ENCODE measurements at places on chromosomes 6 and 20. TPM values are rescaled to one million over a fixed set of nuclear protein-coding genes. Genes with fewer than 3 reads are reported as not detected.

Gene NELFE
- 109 TPM for total RNA-seq

GRCh38 chr20:41048461-41049301 lies 20.1 kb downstream of the TOP1 start:
- H3K27me3 ChIP-seq = no peaks in the 10 kb centered on the region
- H3K27ac ChIP-seq = peak overlapping the region; percentile 40
- H3K36me3 ChIP-seq = no peaks in the 10 kb centered on the region
- no peak overlapping the region for H3K4me3 ChIP-seq

GRCh38 chr20:64165866-64166600 lies 1.8 kb downstream of the MYT1 start:
- no peaks in the 10 kb centered on the region for H3K36me3 ChIP-seq
- H3K27ac ChIP-seq = no peak overlapping the region
- H3K4me3 ChIP-seq = no peak overlapping the region
- H3K27me3 ChIP-seq = no peaks in the 10 kb centered on the region

DNA sequence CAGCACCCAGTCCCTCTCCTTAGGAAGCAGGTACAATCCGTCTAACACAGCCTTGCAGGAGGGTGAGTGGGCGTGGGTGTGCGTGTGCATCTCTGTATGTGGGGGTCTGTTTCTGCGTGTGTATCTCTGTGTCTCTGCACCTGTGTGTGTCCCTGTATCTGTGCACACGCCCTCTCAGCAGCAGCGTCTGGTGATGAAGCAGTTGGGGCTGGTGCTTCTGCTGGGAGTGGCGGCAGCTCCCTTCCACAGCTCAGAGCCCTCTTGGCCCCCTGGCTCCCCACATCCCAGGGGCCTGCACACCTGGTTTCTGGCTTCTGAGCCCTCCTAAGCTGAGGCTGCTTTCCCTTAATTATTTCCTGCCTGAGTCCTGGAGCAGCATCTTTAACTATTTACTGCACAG lies 49.5 kb upstream of the CCDC167 start:
- no peak overlapping the region for H3K4me3 ChIP-seq
- no peaks in the 10 kb centered on the region for H3K4me1 ChIP-seq
- no peaks in the 10 kb centered on the region for H3K27me3 ChIP-seq

DNA sequence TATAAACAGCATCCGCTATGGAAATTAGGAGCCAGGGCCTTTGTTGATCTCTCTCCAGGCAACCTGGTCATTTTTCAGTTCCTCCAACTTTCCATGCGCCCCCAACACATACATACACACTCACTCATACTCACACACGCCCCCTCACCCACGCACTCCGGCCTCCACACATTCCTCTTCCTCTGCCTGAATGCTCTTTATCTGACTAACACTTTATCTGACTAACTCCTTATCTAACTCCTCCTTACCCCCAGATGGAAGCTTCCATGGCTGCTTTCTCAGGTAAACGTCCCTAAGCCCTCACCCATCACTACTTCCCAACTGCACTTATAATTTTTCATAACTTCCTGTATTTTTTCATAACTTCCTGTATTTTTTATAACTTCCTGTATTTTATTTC lies 17.4 kb downstream of the CASS4 start:
- H3K27me3 ChIP-seq = no peaks in the 10 kb centered on the region
- H3K4me3 ChIP-seq = no peak overlapping the region
- DNase-seq = no peak
- H3K36me3 ChIP-seq = no peaks in the 10 kb centered on the region
- no peak overlapping the region for H3K27ac ChIP-seq
- H3K4me1 ChIP-seq = no peaks in the 10 kb centered on the region

- H3K27ac ChIP-seq = no peak overlapping the region
- no peak overlapping the region for H3K4me3 ChIP-seq
- no peak for DNase-seq
- no peaks in the 10 kb centered on the region for H3K4me1 ChIP-seq
Observed at GRCh38 chr6:134041093-134041492, 11.3 kb downstream of the SLC2A12 start.

Gene SLC17A4
- not detected for total RNA-seq

Gene CST1
- not detected for total RNA-seq

Gene VSX1
- total RNA-seq = not detected

GRCh38 chr6:26420688-26421171 lies 18.7 kb downstream of the BTN3A1 start:
- no peaks in the 10 kb centered on the region for H3K36me3 ChIP-seq
- peak overlapping the region; percentile 57 for H3K4me3 ChIP-seq
- H3K27ac ChIP-seq = peak overlapping the region; percentile 85
- peak; percentile 16 for DNase-seq
- H3K27me3 ChIP-seq = no peaks in the 10 kb centered on the region
- H3K4me1 ChIP-seq = peaks cover 28% of the 10 kb centered on the region

DNA sequence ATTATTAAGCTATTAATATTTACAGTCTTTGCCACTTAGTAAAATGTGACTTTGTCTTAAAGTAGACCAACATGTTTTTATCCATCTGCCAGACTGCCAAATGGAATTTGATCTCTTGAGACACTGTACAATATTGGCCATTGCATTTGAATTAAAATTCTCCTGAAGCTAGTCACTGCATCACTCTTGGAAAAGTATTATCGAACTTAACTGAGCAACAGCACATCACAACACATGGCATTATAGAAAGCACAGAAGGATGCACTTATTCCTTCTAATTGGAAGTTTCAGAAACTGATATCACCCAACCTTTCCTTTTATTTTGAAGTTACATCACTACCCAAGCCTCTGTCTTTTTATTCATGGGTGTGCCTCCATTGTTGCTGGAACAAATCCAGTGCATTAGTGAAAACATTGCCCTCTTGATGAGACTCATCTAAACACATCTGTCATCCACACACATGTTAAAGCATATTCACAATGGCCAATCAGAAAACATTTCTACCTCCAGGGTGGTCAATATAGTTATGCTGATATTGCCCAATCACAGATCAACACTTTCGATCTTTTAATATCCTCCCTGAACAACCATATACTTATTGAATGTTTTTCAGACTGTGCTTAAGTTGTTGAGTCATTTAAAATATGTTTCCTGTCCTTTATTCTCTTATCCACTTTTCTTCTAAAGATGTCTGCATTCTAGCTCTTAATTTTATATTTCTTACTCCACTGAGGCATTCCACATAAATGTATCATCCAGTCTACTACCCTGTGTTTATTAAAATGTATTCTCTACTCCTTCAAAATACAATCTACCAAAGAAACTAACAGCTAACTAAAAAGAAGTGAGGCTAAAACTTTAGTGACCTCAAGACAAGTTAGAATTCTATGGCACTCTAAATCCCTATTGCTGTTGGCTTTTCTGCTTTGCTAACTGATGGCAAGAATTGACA lies 535.0 kb downstream of the RFPL4B start:
- no peak for DNase-seq
- H3K27ac ChIP-seq = no peak overlapping the region
- H3K4me3 ChIP-seq = no peak overlapping the region
- no peaks in the 10 kb centered on the region for H3K36me3 ChIP-seq

DNA sequence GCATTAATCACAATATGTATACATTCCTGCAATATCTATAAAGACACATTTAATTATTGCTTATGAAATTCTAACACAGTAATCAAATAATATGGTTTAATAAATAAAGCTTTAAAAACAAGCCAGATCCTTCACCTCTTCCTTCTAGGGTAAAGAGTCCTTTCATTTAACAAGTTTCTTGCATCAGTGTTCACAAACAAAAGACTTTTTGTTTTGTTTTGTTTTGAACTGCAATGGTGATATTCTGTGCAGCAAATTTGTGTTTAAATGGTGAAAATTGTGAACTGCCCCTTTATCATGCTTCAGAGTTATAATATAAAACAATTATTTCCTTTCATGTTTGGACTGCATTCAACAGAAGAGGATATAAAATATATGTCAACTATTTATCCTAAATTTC lies 177.3 kb downstream of the EPHA7 start:
- no peaks in the 10 kb centered on the region for H3K27me3 ChIP-seq
- no peak for DNase-seq
- H3K36me3 ChIP-seq = no peaks in the 10 kb centered on the region
- no peak overlapping the region for H3K4me3 ChIP-seq
- no peak overlapping the region for H3K27ac ChIP-seq

DNA sequence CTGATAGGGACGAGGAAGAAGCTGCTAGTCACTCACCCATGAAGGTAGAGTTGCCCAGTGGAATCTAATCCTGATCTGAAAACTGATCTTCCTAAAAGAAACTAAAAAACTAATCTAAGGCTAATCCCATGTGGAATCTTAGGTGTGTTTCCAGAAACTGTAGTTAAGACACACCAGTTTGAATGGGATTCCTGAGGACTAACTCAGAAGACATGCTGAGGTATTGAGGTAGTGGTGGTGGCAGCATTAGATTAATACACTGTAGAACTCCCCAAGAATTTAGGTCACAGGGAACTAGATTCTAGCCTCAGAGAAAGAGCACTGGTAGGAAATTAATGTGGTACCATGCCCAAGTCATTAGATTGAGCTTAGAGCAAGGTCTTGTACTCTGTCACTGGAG lies 19.6 kb upstream of the AKAP7 start:
- no peaks in the 10 kb centered on the region for H3K4me1 ChIP-seq
- H3K36me3 ChIP-seq = no peaks in the 10 kb centered on the region
- no peaks in the 10 kb centered on the region for H3K27me3 ChIP-seq
- H3K4me3 ChIP-seq = no peak overlapping the region
- H3K27ac ChIP-seq = no peak overlapping the region
- DNase-seq = no peak

DNA sequence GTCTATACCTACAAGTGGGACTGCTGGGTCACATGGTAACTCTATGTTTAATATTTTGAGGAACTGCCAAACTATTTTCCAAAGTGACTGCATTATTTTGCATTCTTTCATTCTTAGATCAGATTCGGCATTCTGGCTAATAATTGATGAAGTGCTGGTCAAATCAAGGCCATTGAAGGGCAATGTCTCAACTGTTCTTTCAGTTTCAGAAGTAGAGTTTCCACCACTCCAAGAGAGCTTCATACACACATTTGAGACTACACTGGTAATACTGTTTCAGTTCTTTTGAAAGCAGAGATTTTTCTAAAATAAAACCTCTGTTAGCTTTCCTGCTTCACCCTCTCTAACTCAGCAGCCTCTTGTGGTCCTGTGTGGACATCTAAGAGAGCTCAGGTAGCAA lies 154.5 kb downstream of the CFAP61 start:
- DNase-seq = no peak
- H3K4me3 ChIP-seq = no peak overlapping the region
- no peaks in the 10 kb centered on the region for H3K4me1 ChIP-seq

Gene DPPA5
- not detected for total RNA-seq

GRCh38 chr6:49915035-49915434 lies 48.7 kb upstream of the CRISP1 start:
- no peak overlapping the region for H3K4me3 ChIP-seq
- no peak overlapping the region for H3K27ac ChIP-seq
- DNase-seq = no peak
- no peaks in the 10 kb centered on the region for H3K36me3 ChIP-seq
- H3K27me3 ChIP-seq = no peaks in the 10 kb centered on the region
- no peaks in the 10 kb centered on the region for H3K4me1 ChIP-seq

- H3K4me1 ChIP-seq = peaks cover 20% of the 10 kb centered on the region
- H3K27ac ChIP-seq = no peak overlapping the region
- no peaks in the 10 kb centered on the region for H3K27me3 ChIP-seq
- DNase-seq = peak; percentile 75
- no peak overlapping the region for H3K4me3 ChIP-seq
- H3K36me3 ChIP-seq = no peaks in the 10 kb centered on the region
Observed at GRCh38 chr20:34874094-34874654, 1.5 kb upstream of the GGT7 start.

DNA sequence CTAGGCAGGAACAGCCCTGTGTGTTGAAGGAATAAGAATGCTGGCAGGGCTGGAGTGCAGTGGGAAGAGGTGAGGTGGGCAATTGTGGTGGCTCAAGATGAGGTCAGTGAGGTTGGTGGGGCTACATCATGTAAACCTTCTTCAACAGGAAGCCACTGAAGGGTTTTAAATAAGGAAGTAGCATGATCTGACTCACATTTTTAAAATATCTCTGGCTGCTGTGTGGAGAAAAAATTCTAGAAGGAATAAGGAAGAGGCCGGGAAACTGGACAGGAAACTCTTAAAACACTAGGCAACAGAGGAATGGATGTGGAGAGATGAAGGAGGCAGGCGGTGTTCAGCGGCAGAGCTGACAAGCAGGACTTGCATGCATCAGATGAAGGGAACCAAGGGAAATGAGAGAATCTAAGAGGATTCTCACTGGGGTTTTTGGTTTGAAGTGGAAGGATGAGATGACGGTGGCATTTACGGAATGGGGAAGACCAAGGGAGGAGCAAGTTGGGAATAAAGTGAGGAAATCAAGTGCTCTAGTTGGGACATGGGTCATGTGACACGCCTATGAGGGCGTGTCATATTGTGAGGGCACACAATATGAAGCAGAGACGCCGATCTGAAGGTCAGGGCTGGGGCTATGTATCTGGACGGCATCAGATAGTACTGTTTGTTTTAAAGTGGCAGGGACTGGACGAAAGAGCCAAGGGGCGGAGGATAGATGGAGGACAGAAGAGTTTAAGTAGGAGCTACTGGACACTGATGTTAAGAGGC lies 18.2 kb downstream of the TMEM242 start:
- H3K4me3 ChIP-seq = no peak overlapping the region
- H3K4me1 ChIP-seq = no peaks in the 10 kb centered on the region
- H3K27ac ChIP-seq = peak overlapping the region; percentile 22

Gene ENPP3
- 0.81 TPM for total RNA-seq

Gene AGPAT4
- 7.3 TPM for total RNA-seq

Gene REM1
- 0.54 TPM for total RNA-seq

GRCh38 chr6:43428112-43428570 lies 800 bp downstream of the ABCC10 start:
- peaks cover under 1% of the 10 kb centered on the region for H3K36me3 ChIP-seq
- peaks cover 10% of the 10 kb centered on the region for H3K4me1 ChIP-seq
- DNase-seq = no peak
- H3K27ac ChIP-seq = peak overlapping the region; percentile 81

Gene HLA-DOB
- not detected for total RNA-seq

DNA sequence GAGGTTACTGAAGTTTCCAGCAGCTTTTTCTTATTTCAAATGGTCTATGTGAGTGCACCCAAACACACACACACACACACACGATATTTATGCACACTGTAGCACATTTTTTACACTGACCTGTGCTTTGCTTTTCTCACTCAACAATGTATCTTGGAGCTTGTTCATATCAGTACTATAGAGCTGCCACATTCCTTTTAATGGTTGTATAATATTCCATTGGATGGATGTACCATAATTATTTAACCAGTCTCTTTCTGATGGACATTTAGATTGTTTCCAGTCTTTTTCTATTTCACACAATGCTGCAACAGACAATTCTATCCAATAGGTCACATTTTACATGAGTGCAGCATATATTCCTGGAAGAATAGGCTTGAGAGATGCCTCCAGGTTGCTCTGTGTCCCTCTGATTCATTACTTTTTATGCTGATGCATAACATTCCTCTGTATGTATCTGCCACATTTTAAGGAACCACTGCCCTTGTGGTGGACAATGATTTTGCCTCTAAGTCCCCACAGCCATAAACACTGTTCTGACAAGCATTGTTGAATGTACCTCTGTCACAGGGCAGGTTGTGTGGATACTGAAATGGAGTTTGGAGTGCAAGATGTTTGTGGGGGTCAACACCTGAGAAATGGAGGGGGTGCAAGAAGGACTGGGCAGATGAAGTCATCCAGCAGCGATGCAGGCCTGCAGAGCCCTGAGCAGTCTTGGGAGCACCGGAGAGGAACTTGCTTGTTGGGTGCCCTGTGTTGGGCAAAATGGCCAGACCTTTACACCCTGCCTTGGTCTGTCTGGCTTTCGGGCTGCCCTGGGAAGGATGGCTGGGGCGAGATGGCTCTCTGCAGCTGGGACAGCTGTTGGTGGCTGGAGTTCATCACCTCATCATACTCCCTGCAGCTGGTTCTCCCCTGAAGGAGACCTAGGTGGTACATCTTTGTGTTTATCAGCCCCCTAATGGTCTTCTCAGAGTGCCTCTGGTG lies 13.6 kb downstream of the CEBPB start:
- no peaks in the 10 kb centered on the region for H3K36me3 ChIP-seq
- H3K4me1 ChIP-seq = no peaks in the 10 kb centered on the region
- H3K4me3 ChIP-seq = no peak overlapping the region
- no peaks in the 10 kb centered on the region for H3K27me3 ChIP-seq

Gene IL17F
- total RNA-seq = not detected
